ENCODE measurements at places on chromosomes 3 and 15.

DNA sequence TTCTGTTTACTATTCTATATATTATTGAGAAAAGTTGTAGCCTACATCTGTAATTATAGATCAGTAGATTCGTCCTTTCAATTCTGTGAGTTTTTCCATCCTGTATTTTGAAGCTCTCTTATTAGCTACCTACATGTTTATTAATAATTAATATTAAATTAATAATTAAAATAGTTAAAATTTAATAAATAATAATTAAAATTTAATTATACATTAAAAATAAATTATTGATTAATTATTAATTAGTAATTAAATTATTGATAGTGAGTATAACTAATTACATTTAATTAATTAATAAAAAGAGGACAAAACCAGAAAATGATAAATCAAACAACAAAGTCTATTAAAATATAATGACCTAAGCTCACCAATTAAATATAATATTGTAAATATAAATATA lies 606.6 kb upstream of the ROBO1 start:
- no peak for DNase-seq

GRCh38 chr3:136817448-136817847 lies 1.5 kb upstream of the SLC35G2 start:
- no peak for DNase-seq

DNA sequence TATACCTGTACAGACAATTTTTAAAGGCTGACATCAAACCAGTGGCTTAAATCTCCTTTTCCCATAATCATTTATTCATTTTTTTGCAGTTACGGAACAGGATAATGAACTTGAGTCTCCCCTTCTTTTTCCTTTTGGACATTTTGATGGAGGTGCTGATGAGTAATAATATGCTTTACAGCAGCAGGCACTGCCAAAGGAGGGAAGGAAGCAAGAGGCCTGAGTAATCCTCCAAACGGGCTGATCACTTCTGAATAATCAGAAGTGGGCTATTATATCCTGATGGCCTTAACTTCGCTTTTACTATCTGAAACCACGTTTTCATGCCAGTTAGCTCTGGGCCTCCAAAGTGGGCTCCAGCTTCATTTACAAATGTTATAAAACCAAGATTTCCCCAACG lies 527.2 kb downstream of the FOXP1 start:
- no peak for DNase-seq

DNA sequence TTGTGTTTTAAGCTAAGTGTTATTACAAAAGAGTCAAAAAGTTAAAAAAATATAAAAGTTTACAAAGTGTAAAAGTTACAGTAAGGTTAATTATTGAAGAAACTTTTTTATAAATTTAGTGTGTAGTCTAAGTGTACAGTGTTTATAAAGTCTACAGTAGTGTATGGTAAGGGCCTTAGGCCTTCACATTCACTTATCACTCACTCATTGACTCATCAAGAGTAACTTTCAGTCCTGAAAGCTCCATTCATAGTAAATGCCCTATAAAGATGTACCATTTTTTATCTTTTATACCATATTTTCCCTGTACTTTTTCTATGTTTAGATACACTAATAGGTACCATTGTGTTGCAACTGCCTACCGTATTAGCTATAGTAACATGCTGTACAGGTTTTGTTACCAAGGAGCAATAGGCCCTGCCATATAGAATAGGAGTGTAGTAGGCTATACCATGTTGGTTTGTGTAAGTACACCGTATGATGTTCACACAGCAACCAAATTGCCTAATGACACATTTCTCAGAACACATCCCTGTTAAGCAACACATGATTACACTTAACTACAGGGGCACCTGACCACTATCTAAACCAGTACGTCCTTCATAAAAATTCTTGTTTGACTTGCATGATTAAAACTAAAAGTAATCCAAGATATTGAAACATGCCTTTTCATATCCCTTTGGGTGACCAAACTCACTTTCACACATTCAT lies 17.2 kb downstream of the RAD18 start:
- no peak for DNase-seq

GRCh38 chr3:113063126-113063894 lies 72.5 kb downstream of the GTPBP8 start:
- DNase-seq = no peak

DNA sequence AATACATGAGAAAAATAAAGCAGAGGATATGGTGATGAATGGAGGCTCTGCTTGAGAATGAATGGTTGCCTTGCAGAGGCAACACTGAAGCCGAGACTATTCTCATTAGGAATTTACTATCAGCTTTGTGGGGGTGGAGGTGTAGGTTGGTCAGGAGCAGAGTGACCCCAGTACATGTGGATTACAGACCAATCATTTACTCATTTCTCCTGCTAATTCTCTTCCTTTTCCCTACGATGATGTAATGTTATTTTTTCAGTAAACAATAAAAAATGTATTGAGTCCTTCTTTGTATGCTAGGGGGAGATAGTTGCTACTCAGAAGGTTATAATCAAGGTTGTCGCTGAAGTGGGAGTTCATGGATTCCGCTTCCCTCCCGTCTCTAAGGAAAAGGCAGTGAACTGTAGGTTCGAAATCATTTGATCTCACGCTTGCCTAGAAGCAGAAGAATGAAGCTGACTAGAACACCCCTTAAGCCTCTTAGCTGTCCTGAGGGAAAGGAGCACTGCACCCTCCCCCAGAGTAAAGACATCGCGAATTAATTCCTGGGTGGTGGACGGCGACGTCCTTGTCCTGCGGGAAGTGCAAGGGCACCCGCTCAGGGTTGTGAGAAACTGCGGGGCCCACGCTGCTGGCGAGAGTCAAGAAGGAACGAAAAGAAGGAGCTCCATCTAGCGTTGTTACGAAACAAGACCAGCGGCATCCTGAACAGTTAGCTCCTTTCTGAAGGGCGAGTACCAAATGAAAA lies 213.2 kb upstream of the PFN2 start:
- DNase-seq = peak; percentile 28

DNA sequence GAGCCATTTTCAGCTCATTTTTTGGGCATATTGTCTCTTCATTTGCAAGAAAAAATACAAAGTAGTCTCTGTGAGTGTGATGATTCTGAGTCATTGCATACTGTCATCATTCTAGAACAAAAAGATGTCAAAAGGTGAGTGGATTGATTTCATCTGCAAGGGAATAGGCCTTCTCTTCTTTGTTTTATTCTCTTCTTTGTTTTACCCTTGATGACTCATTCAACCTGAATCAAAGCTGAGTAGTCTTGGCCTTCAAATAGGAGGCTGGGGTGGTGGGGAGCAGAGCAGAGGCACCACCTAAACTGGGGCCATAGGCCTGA lies 25.4 kb downstream of the CYP19A1 start:
- DNase-seq = no peak
